ENCODE measurements at places on chromosomes 3 and 15.
A peak's percentile ranks its signal among the peaks of the same experiment; 100 is the strongest.

- DNase-seq, result peak; percentile 29
These were observed 7.8 kb upstream of the STAC start for GRCh38 chr3:36372534-36372935.

- no peak for DNase-seq
These were observed 345.6 kb upstream of the TGFBR2 start for GRCh38 chr3:30260762-30261161.

DNA sequence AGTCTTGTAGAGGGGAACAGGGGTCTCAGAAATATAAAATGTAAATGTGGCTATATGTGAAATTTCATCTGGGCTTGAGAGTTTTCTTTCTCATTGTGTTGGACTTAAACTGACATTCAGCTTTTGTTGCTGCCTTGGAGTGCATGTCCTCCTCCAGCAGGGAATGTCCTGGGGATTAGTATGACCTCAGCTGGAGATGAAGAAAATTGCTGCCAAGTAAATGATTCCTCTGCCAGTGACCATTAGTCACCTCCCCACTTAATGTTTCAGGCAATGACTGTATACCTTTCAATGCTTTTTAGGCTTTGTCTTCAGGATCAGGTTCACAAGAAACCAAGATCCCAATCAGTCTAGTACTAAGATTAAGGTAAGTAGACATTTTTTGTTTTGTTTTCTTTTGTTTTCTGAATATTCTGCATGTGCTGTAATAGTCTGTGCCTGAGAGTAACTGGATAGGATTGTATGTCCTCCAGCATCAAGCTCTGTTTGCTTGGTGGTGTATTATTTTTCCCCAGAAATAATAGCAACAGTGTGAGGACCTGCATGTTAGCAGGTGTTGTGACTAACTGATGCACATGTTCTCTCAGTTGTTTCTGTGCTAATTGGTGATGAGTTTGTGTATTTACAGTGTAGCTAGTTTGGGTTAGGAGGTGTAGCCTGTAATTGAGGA lies 18.1 kb upstream of the SLC22A13 start:
- DNase-seq, result peak; percentile 79

- DNase-seq, result peak; percentile 16
These were observed 145.1 kb upstream of the PLSCR5 start for GRCh38 chr3:146750196-146750595.

- no peak for DNase-seq
These were observed 232.9 kb upstream of the RGMA start for GRCh38 chr15:93321881-93322282.

DNA sequence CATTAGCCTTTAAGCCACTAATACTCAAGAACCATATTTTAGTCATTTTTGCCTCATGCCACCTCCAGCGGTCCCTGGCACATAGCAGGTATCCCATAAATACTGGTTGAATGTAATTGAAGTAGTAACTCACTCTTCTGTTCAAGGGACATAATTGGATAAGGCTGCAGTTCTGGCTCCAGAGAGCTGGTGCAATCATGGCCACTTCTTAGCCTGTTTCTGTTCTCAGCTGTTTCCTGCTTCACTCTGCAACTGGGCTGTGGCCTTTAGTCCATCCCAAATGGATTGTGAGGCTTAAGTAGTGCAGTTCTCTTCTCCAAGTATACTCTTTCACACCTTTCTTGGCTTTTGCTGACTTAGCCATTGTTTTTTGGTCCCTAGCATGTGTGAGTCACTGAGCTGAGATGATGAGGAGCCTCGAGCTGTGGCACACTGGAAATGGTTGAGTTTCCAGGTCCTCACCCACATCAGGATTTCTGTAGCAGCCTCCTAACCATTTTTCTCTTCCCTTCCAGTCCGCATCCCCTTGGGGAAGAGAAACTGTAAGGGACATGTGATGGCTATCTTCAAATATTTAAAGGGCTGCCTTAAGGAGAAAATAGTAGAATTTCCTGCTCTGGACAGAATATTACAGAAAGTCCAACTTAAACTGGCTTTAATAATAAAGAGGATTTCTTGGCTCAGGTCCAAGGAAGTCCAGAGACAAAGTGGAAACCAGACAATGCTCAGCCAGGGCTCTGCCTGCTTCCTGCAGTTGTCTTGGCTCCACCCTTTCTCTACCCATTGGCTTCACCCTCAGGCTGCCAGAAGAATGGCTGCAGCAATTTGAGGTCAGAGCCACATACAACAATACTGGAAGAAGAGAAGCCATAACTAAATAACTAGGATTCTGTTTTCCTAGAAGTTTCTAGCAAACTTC lies 305.4 kb upstream of the ROPN1 start:
- DNase-seq, result no peak
